ENCODE measurements at places on chromosomes 5 and 9. TPM values are rescaled to one million over a fixed set of nuclear protein-coding genes. Genes with fewer than 3 reads are reported as not detected.

The GPRIN1 gene
- total RNA-seq, result 3.0 TPM

The GFI1B gene
- total RNA-seq, result not detected

The CCDC187 gene
- total RNA-seq, result 0.02 TPM

GRCh38 chr5:84372066-84372695 lies 12.5 kb downstream of the EDIL3 start:
- no peak overlapping the region for H3K4me3 ChIP-seq
- H3K4me1 ChIP-seq, result no peaks in the 10 kb centered on the region
- H3K27ac ChIP-seq, result no peak overlapping the region
- H3K27me3 ChIP-seq, result no peaks in the 10 kb centered on the region
- no peaks in the 10 kb centered on the region for H3K36me3 ChIP-seq

- DNase-seq, result no peak
- no peaks in the 10 kb centered on the region for H3K36me3 ChIP-seq
- no peaks in the 10 kb centered on the region for H3K27me3 ChIP-seq
- no peaks in the 10 kb centered on the region for H3K4me1 ChIP-seq
These were observed 969.6 kb downstream of the DNAH5 start for GRCh38 chr5:12974856-12975255.

DNA sequence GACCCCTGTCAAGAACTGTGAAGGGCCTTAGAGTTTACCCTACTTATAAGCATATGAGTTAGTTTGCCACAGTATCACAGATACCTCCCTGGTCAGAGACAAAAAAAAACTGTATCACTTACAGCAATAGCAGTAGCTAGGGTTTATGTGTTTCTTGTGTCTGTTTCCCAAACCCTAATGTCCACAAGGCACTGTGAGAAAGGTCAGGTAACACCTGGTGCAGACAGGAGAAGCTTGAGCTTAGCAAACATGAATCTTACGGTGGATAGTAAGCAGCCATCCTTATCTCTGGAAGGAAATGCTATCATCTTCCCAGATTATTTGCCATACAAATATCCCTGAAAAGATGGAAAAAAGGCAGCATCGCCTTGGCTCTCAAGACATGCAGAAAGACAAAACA lies 208.5 kb upstream of the KCNN2 start:
- no peak overlapping the region for H3K4me3 ChIP-seq
- no peaks in the 10 kb centered on the region for H3K36me3 ChIP-seq
- no peak overlapping the region for H3K27ac ChIP-seq
- no peaks in the 10 kb centered on the region for H3K4me1 ChIP-seq
